ENCODE measurements at places on chromosomes 1 and 21.

DNA sequence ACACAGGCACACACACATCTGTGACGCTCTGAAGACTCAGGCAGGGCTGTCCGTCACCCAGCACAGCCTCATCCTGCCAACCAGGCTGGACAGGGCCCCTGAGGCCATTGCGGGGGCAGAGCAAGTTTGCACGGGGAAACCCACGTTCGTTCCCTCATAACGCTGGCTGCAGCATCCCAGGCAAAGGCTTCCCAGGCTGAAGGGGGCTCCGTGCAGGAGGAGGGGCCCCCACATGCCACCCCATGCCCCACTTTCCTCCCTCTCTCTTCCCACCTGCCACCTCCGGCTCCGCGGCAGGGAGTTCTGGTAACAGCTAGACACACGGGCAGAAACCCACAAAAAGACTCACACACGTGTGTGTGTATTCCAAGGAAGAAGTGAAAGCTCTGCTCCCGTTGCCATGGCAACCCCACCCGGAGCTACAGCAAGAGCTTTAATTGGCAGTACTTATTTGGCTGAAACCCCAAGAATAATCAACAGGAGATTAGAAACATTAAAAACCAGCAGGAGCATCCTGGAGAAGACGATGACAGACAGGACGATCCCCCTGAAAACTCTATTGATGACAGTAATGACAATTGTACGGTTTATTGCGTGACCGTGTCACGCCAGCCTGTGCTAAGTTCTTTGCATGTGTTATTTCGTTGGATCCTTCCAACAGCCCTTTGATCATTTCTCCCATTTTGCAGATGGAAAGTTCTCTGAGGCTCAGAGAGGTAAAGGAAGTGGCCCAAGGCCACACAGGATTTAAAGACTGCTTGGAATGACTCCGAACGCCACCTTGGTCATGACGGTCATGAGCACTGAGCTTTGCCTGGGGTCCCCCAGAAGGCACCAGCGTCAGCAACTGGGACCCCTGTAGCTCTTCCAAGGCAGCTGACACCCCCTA is 247.1 kb downstream of the NPHP4 start:
- peak; percentile 58 for DNase-seq

DNA sequence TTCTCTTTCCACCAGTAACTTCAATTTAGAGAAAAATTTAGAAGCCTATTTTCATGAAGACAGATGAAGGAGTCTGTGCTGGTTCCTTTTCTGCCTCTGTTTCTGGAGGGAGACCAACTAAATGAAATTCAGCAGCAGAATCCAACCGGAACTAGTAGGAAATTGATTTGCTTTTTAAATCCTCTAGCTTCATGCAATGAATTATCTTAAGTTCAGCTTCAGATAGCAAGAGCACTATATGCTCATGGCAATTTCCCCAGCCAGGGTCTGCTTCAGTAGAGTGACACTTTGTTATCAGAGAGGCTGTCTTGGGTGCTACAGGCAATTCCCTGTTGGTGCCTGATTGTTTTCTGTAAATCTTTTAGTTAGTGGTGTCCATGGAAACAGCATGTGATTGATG is 189.7 kb downstream of the SLC35F3 start:
- no peak for DNase-seq

- DNase-seq = no peak
Measured at GRCh38 chr1:89822999-89823628, 2.3 kb downstream of the LRRC8D start.

GRCh38 chr1:243559575-243560162 is 290.4 kb downstream of the AKT3 start:
- DNase-seq = no peak

DNA sequence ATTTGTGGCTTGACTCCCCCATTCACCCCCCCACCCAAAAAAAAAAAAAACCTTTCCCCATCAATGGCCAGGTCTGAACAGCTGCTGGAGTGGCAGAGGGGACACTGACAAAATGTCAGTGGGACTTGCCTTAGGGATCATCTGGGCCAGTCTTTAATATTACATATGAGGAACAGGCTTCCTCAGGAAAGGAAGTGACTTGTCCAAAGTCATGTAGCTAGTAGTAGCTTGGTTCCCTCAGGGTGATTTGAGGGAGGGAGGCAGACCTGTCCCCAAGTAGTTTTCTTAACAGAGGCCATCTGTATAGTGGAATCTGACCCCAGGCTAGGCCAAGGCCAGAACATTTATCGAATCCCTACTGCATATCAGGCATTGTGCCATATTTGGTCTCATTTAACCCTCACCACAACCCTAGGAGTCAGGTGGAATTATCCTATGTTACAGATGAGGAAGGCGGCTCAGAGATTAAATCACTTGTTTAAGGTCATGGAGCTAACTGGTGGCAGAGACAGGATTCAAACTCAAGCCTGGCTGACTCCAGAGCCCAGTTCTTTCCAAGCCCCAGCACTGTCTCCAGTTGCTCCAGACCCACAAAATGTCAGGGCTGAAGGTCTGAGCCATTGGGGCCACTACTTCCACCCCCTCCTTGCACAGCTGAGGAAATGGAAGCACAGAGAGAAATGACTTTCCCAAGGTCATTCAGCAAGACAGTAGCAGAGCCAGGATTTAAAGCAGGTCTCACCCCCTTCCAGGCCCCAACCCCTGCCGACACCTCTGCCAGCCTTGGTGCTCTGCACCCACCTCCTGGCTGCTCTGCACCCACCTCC is 10.4 kb downstream of the ZBTB7B start:
- no peak for DNase-seq

GRCh38 chr1:184517130-184517529 is 130.3 kb downstream of the C1orf21 start:
- DNase-seq = no peak
